ENCODE measurements at places on chromosomes 12 and 14. TPM values are rescaled to one million over a fixed set of nuclear protein-coding genes. Genes with fewer than 3 reads are reported as not detected.

BDKRB1 gene
- 12.9 TPM for polyA plus RNA-seq

GRCh38 chr14:34329301-34329700 lies 132.7 kb downstream of the SPTSSA start:
- DNase-seq, result no peak

- no peak for DNase-seq
Measured at GRCh38 chr14:79333198-79333546, 878.1 kb downstream of the DIO2 start.

GRCh38 chr12:100268835-100269564 lies 2.0 kb downstream of the SCYL2 start:
- DNase-seq, result peak; percentile 32

RNASE4 gene
- 37.9 TPM for polyA plus RNA-seq

CLEC4C gene
- not detected for polyA plus RNA-seq

GRCh38 chr14:54343272-54344121 lies 53.3 kb upstream of the CDKN3 start:
- DNase-seq, result no peak

- DNase-seq, result no peak
Measured at GRCh38 chr12:79326222-79326621, 364.5 kb downstream of the PAWR start.

EGLN3 gene
- polyA plus RNA-seq, result 0.11 TPM

DNA sequence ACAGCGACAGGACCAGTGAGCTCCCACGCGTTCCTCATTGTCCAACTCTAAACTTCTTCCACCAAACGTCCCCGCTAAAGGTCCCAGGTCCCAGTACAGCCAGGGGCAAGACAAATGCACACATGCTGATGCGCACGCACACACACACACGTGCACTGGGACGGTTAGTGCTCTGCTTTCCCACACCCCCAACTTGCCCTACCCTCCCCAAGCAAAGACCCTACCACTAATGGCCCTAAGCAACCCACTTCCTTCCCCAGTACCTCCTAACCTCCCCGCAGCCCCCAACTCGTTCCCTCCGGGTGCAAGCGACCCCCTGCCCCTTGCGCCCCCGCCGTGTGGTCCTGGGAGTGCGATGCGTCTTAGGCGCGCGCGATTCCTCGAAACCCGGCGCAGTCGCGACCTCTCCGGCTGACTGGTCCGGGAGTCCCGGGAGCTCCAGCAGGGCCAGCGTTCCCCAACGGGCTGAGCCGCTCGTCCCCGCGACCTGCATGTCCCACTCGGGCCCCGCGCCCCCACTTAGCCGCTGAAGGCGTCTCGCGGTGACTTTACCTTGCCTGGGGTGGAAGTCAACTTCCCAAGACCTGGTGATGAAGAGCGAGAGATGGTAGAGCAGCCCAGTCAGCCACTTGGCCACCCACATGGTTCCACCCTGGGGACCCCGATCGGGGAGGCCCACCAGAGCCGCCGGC lies 578 bp downstream of the ADAMTS20 start:
- DNase-seq, result peak; percentile 2

DNA sequence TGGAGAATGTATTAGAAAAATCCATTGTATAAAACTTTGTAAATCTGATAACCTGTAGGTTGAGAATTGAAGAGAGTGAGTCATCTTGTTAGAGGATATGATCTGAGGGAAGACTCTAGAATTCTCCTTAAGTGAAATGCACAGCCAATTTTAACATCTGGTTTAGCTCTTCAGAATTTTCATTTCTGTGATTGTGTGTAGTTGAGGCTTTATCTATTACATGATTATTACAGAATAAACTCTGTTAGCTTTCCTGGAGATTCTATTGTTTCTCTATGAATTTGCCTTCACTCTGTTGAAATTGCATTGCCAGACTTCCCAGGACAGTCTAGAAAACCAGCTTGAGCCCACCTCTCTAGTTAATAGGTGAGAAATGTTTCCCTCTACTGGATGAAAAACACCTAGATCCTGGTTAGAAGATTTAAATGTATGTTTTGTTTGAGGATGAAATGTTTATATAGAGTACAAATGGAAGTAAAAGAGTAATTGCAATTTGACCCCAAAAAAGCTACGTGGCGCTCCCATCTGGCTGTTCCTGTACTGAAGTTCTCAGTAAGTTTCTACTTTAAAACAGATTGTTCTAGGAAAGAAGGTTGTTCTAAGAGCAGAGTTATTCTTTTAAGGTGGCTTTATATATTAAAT lies 2.9 kb downstream of the NUDT4 start:
- DNase-seq, result peak; percentile 64

DNA sequence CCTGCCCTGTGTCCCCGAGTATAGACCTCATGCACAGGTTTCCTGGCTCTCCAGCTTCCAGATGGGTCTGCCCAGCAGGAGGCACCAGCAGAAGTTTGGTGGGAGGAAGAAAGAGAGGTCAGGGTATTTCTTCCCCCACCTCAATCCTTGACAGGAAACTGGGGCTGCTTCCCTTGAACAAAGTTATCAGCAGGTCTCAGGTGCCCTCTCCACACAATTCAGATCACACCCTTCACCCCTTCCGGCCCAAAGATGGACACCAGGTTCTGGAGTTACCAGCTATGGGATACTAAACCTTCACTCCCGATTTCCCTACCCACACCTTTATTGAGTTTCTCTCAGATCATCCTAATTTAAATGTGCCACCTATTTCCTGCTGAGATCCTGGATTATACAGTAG lies 1.2 kb downstream of the SART3 start:
- DNase-seq, result peak; percentile 23

- peak; percentile 44 for DNase-seq
Measured at GRCh38 chr14:79967453-79967852, 243.9 kb downstream of the DIO2 start.

RD3L gene
- not detected for polyA plus RNA-seq

GRCh38 chr12:63826006-63826585 lies 18.4 kb upstream of the SRGAP1 start:
- DNase-seq, result peak; percentile 86

OR6C2 gene
- not detected for polyA plus RNA-seq

MMP19 gene
- polyA plus RNA-seq, result 13.8 TPM

DNA sequence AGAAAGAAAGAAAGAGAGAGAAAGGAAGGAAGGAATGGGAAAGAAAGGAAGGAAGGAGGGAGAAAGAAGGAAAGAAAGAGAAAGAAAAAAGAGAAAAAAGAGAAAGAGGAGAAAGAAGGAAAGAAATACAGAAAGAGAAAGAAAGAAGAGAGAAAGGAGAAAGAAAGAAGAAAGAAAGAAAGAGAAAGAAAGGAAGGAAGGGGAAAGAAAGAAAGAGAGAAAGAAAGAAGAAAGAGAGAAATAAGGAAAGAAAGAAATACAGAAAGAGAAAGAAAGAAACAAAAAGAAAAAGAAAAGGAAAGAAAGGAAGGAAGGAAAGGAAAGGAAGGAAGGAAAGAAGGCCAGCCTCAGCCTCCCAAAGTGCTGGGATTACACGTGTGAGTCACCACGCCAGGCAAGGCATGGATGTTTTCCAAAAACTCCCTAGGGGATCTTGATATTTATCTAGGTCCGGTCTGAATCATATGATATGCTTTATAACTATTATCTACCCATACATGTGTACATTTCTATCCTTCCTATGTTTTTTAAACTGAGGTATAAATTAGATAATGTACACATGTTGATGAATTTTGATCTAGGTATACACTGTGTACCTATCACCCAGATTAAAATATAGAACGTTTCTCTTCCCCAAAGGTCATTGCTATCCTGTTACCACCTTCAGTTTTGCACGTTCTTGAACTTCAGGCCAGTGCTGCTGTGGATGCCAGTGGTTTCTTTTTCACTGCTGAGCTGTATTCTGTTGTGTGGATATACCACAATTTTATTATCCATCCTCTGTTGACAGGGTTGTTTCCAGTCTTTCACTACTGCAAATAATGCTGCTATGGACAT lies 177.9 kb downstream of the RBM19 start:
- DNase-seq, result peak; percentile 48

GRCh38 chr12:131048611-131048990 lies 94.9 kb downstream of the ADGRD1 start:
- no peak for DNase-seq

DNA sequence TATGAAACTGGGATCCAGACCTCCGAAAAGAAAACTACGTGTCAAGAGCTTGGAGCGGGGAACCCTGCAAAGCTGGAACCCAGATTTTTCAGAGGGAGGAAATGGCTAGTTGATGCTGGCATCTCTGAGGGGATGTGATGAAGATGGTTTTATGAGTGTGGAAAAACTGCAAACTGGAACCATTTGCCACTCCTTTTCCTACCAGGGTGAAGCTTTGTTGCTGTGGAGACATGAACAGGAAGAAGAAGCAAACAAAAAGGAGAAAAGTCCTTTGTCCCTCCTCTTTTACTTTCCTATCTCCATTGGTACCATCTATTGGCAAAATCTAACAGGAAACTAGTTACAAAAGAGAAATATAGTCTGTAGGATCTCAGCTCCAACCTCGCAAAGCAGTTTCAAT lies 39.2 kb downstream of the CDK17 start:
- no peak for DNase-seq

DNA sequence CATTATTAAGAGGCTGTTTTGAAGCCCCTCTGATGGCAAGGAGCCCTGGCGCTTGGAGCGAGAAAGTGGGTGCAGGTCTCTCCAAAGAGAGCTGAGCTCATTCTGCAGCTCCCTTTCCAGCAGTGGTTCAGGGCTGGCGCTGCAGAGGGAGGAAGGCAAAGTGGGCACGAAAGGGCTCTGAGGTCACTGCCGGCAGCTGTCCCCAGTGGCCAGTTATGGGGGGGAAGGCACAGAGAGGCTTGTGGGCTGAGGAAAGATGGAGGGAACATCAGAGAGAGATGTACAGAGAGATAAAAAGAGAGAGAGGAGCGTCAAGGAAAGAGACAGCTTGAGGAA lies 75.2 kb upstream of the TBX5 start:
- DNase-seq, result peak; percentile 49

- DNase-seq, result no peak
Measured at GRCh38 chr12:29497588-29497987, at the start of gene OVCH1. OVCH1 (minus strand) TSS chr12:29497686; CDS start chr12:29497686, 0 bp downstream.

GRCh38 chr14:99125616-99126431 lies 146.2 kb downstream of the BCL11B start:
- no peak for DNase-seq

DNA sequence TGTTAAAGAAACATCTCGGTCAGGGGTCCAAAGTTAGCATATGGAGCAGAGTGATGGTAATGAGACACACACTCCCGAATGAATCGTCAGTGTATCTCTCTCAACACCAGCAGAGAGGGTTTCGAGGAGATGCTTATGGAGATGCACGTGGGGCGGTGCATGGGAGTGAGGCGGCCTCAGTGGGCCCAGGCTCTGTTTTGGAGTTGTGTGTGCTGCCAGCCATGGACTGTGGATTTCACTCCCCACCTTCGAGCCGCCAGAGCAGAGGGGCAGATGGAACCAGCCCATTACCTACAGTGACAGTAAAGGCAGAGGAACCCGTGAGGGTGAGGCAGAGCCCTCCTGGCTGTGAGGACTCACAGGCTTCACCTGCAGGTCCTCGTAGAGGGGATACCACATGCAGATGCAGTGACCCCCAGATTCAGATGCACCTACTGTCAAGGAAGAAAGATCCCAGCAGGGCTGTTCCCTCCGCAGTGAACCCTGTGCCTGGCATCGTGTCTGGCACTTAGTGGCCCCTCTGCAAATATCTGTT lies 68.2 kb downstream of the WDR20 start:
- no peak for DNase-seq

DNA sequence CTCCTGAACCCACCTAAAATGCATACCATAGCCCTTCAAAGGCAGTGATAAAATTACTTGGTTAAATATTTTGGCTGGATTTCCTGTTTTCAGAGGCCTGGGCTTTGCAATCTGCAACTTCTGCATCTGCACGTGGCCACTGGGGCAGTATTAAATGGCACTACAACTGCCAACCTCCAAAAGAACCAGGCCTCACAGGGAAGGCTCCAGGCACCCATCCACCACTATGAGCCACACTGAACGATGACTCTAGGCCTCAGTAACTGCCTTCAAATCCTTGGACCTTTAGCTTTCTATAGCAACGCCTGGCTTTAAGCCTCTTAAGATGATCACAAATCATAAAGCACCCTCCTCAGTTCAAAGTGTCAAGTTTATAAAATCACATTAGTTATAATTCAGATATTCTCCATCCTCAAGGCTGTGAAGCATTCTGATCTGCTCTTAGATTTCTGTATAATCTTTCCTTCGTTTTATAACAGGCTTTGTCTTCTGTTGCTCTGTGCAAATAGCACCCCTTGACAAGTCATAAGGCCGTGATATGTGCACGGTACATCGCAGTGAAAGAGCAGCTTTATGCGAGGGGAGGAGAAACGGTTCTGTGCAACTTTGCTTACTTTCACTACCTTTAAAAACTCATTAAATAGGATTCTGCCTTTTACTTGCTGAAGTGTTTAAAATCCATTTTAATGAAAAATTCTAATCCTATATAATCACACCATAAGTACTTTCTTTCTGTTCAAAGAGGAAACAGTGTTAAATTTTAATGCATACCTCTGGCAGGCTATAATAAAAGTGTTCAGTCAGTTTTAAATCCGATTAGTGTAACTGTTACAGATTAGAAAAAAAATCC lies 196.4 kb upstream of the G2E3 start:
- no peak for DNase-seq

- no peak for DNase-seq
Measured at GRCh38 chr14:97975962-97976361, 1178.8 kb downstream of the VRK1 start.

DNA sequence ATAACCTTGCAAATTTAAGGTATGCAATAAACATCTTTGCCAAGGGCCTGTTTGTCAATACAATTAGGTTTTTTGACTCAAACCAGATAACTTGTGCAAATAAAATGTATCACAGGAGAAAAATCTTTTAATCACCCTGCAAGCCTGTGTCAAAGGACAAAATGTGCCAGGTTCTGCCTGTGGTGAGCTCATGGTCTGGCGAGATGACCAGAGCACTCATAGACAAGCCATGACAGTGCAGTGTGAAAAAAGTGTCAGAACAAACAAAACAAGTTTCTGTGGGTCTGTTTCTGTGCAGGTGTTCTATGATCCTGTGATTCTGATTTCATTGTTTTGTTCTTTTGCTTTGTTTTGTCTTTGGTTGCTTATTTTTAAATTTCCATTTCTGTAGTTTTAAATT lies 847.2 kb downstream of the VRK1 start:
- DNase-seq, result no peak

GRCh38 chr12:107320929-107321631 lies 227.7 kb upstream of the CRY1 start:
- DNase-seq, result peak; percentile 47

BTBD6 gene
- polyA plus RNA-seq, result 5.9 TPM

DNA sequence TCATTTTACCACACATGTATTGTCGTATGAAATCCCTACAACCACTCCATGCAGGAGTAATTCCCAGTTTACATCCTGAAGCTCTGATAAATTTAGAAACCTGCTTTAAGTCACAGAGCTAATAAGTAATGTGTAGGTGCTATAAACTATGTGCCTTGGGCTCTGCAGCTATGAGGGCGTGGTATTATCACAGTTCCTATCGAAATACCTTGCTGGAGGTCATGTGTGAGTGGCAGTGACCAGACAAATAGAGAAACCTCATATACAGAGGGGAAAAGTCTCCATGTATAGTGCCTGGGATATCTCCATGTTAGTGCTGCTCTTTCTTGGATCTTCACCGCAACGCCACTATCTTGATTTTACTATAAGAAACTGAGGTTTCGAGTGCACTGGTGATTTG lies 883 bp upstream of the TBC1D15 start:
- DNase-seq, result no peak

GRCh38 chr12:39467432-39467870 lies 24.5 kb upstream of the KIF21A start:
- peak; percentile 5 for DNase-seq
